ENCODE measurements at places on chromosomes 2 and 18.
A peak's percentile ranks its signal among the peaks of the same experiment; 100 is the strongest.

DNA sequence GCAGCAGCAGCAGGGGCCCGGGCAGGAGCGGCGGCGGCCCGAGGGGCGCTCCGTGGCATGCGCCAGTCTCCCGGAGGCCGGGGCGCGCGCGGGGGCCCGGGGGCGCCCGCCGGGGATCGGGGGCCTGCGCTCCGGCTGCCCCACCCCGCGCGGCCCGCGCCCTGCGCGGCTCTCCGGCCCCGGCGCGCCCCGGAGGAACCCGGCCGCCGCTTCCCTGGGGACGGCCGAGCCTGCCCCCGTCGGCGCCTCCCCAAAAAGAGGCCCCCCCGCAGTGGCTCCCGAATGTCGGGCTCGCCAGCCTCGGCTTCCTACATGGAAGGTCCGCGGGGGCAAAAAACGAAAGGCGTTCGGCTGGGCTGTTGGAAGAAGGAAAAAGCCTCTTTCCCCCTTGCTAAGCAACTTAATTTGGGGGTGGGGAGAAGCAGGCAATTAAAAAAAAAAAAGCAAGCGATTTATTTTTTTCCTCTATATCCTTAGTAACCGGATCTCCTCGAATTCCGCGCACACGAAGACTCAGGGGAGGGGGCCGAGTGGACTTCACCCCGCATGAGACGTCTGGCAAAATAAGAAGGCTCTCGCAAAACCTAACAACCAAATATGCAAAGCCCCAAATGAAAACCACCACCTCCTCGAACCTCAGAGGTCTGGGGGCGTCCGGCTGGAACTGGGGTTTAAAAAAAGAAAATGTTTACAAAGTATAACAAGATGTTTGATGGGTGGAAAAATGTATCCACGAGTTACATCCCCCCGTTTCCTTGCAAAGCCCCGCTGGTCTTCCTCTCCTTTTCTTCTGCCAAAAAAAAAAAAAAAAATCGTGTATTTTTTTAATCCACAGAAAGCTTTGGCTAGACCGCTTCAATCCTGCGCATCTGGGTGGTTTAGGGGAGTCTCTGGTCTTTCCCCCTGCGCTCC lies at the start of gene SMAD7:
Gene SMAD7 (minus strand): TSS at position 430 of the 912 bp plus-strand sequence. CDS start 541 bp downstream, outside the sequence.
- no peak for DNase-seq

GRCh38 chr2:48127612-48128191 lies 221.4 kb upstream of the FBXO11 start:
- DNase-seq, result no peak

DNA sequence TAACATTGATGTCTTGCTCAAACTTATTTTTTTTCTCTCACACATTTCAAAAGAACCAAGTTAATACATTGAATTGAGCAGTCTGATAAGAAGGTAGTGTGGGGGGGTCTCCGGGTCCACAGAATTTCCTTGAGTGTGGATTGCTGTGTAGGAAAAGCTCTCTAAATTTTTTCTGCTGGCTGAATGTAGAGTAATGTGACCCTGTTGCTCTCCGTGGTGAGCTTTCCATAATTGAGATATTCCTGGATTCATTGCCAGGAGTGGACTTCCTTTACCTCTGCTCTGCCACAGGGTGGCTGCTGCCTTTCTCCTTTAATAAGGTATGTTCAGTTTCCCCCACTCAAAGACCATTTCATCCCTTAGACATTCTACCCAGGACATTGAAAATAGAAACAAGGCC lies 50.9 kb downstream of the PKP4 start:
- no peak for DNase-seq

GRCh38 chr2:9220201-9220600 lies 13.6 kb downstream of the ASAP2 start:
- no peak for DNase-seq

DNA sequence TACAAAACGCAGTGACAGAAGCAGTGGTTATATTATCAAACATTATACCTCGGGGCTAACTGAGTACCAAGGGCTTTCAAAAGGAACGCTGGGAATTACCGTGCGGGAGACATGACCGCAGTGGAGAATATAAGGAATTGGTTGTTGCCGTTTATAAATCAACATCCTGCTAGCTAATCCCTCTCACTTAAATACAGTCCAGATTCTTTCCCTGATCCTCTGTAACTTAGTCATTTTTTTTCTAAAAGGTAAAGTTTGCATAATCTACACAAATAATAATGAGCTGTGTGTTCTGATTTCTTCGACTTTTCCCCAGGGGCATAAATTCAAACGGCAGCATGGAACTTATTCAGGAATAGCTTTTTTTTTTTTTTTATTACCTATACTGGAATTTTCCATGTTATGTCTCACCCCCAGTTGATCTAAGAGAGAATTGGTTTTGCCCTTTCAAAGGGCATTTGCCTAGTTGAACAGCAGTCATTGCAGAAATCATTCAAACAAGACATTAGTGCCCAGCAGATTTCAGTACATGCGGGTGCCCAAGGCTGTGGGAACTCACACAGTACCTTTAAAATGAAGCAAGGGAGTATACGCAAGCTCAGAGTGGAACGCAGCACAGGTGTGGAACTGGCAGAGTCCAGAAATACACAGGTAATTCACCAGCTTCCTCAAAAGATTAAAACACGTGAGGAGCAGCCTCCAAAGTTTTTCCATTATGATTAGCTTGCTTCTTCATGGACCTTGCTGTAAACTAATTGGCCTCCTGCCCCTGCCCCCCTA lies 63.9 kb downstream of the SMIM21 start:
- no peak for DNase-seq

DNA sequence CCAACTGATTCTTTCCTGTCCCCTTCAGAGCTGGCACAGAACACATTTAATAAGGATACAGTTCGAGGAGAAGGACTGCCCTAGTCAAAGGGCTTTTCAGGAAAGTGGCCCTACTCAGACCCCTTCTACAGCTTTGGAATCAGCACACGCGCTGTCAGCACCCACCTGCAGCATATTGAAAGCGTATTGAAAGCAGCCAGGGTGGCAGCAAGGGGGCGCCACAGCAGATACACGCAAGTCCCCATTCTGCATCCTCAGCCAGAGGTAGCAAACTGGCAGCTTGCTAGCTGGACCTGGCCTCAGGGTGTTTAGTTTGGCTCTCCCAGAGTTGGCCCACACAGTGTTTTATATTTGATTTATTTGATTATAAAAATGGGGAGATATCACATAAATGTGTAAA lies 101.0 kb upstream of the NT5C1B start:
- DNase-seq, result no peak

DNA sequence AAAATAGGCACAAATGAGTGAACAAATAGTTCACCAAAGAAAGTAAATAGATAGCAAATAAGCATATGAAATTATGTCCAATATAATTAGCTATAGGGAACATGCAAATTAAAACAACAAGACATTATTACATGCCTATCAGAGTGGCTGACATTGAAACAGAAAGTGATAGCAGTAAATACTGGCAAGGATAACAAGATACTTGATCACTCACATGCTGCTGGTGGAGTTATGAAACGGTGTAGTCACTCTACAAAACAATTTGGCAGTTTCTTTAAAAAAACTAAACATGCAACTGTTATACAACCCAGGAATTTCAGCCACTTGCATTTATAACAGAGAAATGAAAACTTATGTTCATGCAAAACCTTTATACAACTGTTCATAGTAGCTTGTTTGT lies 439.2 kb upstream of the ACVR2A start:
- DNase-seq, result no peak

- DNase-seq, result no peak
These were observed 59.4 kb downstream of the DGKD start for GRCh38 chr2:233413559-233414272.

GRCh38 chr2:18643326-18644114 lies 54.2 kb upstream of the NT5C1B start:
- DNase-seq, result no peak

GRCh38 chr2:46748121-46748520 lies 167.5 kb downstream of the MCFD2 start:
- no peak for DNase-seq

DNA sequence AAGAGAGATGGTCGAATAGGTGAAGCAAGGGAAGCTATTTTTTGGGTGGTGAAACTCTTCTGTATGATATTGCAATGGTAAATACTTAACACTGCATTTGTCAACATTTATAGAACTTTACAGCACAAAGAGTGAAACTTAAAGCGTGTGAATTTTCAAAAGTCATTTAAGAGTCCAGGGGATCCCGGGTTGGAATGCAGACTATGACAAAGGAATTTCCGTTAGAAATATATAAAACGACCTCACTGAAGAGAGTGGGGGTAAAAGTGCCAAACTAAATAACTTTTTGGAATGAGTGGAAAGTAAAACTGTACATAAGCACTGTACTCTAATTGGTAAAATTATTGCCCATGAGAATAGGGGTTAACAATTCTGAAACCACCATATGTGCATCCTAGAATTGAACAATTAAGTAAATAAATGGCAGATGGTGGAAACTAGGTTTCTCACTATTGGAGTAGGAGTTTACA lies 191.0 kb upstream of the FN1 start:
- no peak for DNase-seq

DNA sequence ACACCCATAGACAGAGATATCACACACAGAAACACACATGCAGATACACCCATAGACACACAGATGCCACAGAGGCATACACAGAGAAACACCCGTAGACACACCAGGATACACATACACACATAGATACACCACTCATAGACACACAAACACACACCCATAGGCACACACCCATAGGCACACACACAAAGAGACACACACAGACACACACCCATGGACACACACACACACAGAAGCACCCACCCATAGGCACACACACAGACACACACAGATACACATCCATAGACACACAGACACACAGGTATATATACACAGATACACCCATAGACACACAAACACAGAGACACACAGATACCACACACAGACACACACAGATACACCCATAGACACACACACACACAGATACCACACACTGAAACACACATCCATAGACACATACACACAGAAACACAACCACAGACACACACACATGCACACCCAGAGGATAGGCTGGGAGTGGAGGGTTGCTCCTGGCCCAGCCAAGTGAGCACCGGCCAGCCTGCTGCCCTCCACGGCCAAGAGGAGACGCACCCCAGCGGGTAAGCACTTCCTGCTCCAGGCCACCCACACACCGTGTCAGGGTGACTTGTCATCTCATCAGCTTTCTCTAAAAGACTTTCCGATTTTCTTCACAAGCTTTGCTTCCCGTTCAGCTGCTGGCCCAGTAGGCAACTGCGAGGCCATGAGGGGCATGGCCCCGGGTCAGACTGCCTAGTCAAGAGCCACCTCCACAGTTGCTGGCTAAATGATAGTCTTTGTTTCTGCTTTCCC lies 14.1 kb upstream of the CNNM3 start:
- DNase-seq, result no peak

- DNase-seq, result peak; percentile 49
These were observed 56.1 kb downstream of the SF3B1 start for GRCh38 chr2:197378494-197379307.

GRCh38 chr2:218001629-218002028 lies 1.2 kb downstream of the TNS1 start:
- DNase-seq, result no peak

- DNase-seq, result no peak
These were observed 12.3 kb downstream of the FLACC1 start for GRCh38 chr2:201344663-201345366.

- DNase-seq, result no peak
These were observed 35.9 kb upstream of the EFHD1 start for GRCh38 chr2:232597362-232598079.

DNA sequence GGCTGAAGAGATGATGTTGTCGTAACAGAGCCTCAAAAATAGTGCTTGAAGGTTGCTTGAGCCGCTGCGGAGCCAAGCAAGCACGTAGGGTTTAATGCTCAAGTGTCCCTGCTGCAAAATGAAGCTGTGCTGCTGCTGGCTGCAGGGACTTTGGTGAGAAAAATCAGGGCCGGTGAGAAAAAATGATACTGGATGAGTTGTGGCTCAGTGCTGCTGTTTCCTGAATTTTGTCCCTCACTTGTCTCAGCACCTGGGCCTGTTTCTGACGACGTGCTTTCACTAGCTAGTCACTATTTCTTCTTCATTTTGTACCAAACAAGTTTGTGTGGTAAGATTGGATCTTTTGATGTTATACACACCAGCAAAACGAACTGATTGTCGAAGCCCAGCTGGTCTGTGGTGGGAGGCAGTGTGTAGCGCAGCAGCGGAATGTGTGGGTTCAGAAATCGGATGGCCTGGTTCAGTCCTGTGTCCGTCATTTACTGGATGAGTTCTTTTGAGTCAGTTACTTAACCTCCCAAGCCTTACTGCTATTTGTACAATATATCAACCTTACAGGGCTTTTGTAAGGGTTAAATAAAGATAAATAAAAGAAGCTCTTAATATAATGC lies 172.8 kb upstream of the FOSL2 start:
- peak; percentile 33 for DNase-seq

DNA sequence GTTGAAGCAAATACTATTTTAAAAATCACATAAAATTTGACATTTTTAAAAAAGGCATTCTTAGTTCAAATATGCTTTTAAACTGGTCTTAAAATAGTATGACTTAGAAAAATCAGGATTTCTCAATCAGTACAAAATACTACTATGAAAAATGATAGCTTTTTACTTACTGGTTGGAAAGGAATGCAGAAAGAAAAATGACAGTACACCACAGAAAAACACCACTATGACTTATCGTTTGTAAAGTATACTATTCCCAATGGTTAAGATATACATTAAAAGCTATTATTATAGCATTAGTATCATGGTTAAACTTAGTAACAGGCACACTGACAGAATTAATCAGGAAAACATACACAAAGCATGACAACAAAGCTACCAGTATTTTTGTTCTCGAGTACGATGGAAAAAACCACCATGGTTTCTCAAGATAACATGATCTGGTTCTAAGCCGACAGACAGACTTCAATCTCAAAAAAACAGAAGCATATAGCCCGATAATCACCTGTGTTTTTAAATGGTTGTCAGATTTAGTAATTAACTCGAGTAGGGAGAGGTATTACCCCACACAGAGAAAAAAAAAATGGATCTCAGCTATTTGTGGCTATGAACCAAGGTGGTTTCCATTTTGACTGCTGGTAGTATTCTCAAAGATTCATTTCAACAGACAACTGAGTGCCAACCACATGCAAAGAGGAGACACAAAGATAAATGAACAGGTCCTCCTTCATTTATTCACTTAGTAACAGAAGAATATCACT lies 39.1 kb downstream of the CUL3 start:
- no peak for DNase-seq

DNA sequence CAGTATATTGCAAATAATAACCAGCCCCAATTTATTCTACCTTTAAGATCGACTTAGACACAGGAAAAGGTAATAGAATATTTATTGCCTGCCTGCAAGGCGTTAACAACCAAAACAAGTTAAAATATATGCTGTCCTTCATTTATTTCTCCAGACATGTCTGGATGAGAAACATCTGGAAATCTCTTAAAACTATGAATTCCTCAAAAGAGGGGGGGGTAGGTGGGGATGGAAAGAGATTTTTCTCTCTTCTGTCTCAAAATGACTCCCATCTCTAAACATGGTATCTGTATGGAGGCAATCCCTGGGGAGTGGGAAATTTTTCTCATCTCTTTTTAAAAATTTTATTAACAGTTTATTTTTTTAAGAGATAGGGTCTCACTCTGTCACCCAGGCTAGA lies 113.0 kb downstream of the CDH2 start:
- DNase-seq, result no peak

Measured in dorsolateral prefrontal cortex (tissue), 122 donors.